Activated CD4-positive, alpha-beta T cell treated with anti-CD3 and anti-CD28 coated beads, Interleukin-2, Interleukin-4, amounts not matched to agents 100 ng/mL and 50 ng/mL, durations not matched to agents 16 hours and 8 hours (primary cell): ENCODE measurements at places on chromosomes 13 and 19.
A peak's percentile ranks its signal among the peaks of the same experiment; 100 is the strongest.

GRCh38 chr13:90389537-90389936 lies 958.0 kb upstream of the MIR17HG start:
- no peak for DNase-seq

- no peak for DNase-seq
Measured at GRCh38 chr13:27182844-27183497, 11.4 kb upstream of the USP12 start.

DNA sequence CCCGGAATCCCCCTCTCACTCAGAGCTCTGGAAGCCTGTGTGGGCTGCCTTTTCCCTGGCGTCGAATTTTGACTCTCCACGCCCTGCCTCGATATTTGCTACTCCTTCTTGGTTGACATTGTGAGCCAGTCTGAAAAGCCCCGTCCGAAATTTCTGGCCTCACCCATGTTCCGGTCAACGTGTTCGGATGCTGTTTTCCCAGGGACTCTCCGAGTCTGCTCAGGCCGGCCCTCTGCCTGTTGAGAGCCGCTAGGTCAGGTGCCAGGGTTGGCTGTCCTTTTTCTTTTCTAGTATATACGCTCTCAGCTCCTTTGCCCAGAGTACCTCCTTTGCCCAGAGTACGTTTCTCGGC lies 6.8 kb upstream of the DGKH start:
- no peak for DNase-seq

DNA sequence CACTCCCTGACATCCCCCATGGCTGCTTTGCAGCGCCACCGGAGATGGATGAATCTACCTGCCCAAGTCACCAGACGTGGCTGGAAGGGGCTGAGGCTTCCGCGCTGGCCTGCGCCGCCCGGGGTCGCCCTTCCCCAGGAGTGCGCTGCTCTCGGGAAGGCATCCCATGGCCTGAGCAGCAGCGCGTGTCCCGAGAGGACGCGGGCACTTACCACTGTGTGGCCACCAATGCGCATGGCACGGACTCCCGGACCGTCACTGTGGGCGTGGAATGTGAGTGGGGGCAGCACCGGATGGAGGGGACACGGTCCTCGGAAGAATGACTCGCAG lies 4.6 kb downstream of the ICAM5 start:
- DNase-seq, result no peak

- DNase-seq, result no peak
Measured at GRCh38 chr19:13633522-13633922, 127.2 kb upstream of the CACNA1A start.

- peak; percentile 45 for DNase-seq
Measured at GRCh38 chr13:97028441-97029299, 34.4 kb upstream of the OXGR1 start.
